ENCODE measurements at places on chromosomes 2 and 18. TPM values are rescaled to one million over a fixed set of nuclear protein-coding genes. Genes with fewer than 3 reads are reported as not detected.
A peak's percentile ranks its signal among the peaks of the same experiment; 100 is the strongest.

IL1RL1 gene
- total RNA-seq, result 0.29 TPM

DNA sequence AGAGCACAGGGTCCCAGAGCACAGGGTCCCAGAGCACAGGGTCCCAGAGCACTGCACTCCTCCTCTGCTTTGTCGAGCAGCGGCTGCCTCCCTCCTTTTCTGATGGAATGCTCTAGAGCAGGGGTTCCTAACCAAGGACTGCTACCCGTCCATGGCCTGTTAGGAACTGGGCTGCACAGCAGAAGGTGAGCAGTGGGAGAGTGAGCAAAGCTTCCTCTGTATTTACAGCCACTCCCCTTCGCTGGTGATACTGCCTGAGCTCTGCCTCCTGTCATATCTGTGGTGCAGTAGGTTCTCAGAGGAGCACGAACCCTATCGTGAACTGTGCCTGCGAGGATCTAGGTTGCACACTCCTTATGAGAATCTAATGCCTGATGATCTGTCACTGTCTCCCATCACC lies 33.1 kb upstream of the ADNP2 start:
- no peak for DNase-seq

- DNase-seq, result peak; percentile 82
Observed at GRCh38 chr2:231068525-231069222, 12.0 kb downstream of the PSMD1 start.

IL36RN gene
- not detected for total RNA-seq

GRCh38 chr2:165697748-165698443 lies 96.2 kb downstream of the GALNT3 start:
- DNase-seq, result no peak

GRCh38 chr2:144705328-144706245 lies 185.7 kb upstream of the ZEB2 start:
- DNase-seq, result no peak

- DNase-seq, result no peak
Observed at GRCh38 chr18:49617865-49618264, 56.0 kb downstream of the LIPG start.

DNA sequence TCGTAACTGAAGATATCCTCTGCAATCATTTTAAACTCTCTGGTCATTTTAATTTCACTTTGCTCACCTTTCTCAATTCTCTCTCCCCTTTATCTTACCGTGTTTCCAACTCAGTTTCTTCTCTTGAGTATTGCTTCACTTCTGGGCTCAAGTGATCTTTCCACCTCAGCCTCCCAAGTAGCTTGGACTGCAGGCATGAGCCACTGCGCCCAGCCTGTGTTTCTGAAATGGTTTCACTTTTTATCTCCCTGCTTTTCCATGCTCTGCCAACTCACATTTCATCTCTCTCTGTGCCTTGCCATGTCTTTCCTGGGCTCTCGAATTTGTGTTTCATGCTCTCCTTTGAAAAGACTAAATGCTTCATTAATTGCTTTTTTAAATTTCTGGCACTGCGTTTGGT lies 30.5 kb upstream of the TMEM131 start:
- DNase-seq, result no peak

ESCO1 gene
- 19.9 TPM for total RNA-seq

- DNase-seq, result no peak
Observed at GRCh38 chr2:63438181-63438580, 150.1 kb downstream of the WDPCP start.

GRCh38 chr2:48276626-48277025 lies 253.3 kb upstream of the STON1 start:
- no peak for DNase-seq

DNA sequence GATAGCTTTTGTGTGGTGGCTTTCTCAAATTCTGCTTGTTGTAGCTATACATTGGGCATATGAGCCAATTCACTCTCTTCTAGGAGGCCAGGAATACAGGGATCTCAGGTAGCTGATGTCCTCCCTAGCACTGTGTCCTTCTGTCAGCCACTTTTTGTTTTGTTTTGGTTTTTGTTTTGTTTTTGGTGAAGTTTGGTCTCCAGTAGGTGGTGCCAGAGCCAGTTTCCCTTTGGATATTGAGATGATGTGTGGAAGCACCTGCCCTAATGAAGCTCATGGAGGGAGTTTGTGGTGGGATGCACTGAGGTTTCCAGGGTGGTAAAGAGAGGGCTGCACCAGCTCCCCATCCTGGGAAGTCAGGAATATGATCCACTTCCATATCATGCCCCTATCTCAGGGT lies 100.5 kb upstream of the VWC2L start:
- DNase-seq, result no peak

DNA sequence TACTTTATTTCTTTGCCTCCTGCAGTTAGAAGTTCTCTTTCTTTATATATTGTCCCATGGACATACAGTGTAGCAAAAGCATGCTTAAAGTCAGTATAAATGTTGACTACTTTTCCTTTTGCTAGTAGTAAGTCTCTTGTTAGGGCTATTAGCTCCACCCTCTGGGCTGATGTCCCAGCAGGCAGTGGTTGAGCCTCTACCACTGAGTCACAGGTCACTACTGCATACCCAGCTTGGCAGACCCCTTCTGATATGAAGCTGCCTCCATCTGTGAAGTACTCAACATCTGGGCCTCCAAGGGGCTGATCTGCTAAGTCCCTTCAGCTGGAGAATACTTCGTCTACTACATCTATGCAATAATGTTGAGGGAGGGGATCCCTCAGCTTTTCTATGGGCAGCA lies 61.0 kb upstream of the SLC35G4 start:
- DNase-seq, result no peak

- DNase-seq, result no peak
Observed at GRCh38 chr2:74648009-74648443, at the start of gene M1AP. M1AP (minus strand) TSS chr2:74648330; CDS start chr2:74640275, 8,055 bp downstream.

- no peak for DNase-seq
Observed at GRCh38 chr2:179140571-179140970, 90.6 kb upstream of the CCDC141 start.

GRCh38 chr2:128105072-128105471 lies 14.1 kb downstream of the UGGT1 start:
- DNase-seq, result no peak

NDC80 gene
- total RNA-seq, result 2.2 TPM

DNA sequence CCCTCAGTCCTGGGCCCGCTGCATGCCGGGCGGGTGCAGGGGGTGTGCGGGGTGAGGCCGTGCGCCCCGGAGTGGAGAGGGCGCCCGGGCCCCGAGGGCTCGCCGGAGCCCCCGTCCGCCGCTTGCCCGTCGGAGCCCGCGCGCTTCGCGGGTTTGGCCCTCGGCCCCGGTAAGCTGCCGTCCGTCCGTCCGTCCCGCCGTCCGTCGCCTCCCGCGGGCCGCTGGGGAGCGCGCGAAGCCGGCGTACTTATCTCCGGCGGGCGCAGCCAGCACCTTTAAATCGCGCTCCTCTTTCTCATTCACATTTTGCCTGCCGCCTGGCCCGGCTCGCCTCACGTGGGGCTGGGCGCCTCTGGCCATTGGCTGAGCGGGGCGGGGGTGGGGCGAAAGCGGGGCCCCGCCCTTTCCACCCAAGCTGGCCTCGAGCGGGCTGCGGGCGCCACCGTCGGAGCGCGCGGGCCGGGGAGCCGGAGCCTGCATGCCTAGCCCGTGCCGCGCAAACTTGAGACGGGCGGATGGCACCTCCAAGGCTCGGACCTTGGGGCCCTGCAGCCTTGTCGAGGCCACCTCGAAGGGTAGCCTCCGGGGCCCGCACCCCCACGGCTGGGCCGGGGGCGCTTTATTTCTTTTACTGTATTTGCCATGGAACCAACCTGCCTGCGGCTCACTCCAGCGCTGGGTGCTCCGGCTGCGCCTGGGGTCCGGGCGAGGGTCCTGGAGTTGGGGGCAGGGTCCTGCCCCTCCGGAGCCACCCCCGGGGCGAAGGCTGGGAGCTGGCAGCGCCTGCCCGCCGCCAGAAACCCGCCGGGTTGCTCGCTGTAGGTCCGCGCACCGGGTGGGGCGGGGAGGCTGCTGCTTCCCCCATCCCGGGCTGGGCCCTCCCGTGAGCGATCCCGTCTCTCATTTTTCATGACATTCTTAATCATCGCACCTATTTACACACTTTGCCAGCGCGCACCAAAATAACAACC lies at the start of gene GBX2:
Gene GBX2, minus strand, starts transcription at position 277 of the 971 bp plus-strand sequence. CDS start 415 bp downstream, outside the sequence.
- DNase-seq, result peak; percentile 97

DNA sequence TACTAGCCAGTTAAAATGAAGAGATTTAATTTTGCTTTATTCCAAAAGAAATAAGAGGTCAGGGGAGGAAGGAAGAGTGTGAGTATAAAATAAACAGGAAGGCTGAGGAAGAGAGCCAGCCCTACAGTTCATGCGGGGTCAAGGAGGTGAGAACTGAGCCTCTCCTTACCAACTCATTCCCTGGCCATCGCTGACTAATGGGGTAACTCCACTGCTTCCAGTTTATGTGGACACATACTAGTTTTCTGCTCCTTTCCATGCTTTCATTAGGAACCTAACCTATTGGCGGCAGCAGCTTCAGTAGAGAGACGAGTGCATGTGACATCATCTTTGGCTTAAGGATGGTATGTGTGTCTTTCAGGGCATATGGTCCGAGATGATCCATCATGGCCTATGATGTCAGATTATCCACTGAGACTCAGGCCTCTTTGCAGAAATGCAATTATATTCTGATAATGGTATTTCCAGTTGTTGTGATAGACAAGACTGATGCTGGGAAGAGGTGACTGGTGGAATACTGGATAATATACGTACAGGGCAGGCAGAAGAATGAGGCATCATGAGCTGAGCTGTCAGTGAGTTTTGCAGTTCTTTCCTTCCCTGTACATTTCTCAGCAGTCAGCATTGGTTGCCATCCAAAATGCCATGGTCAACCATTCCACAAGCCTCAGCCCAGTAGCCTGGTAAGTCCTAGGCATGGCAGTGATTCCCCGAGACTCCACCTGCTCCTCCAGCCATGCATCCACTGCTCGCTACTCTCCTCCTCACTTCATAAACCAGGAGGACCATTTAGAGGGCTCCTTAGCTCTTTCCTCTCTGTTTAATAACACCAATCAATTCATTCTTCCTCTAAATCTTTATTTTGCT lies 184.6 kb upstream of the OSR1 start:
- peak; percentile 44 for DNase-seq

- peak; percentile 66 for DNase-seq
Observed at GRCh38 chr2:158969715-158970240, 1.3 kb downstream of the TANC1 start.

- DNase-seq, result no peak
Observed at GRCh38 chr2:141513853-141514252, 617.0 kb downstream of the LRP1B start.

DNA sequence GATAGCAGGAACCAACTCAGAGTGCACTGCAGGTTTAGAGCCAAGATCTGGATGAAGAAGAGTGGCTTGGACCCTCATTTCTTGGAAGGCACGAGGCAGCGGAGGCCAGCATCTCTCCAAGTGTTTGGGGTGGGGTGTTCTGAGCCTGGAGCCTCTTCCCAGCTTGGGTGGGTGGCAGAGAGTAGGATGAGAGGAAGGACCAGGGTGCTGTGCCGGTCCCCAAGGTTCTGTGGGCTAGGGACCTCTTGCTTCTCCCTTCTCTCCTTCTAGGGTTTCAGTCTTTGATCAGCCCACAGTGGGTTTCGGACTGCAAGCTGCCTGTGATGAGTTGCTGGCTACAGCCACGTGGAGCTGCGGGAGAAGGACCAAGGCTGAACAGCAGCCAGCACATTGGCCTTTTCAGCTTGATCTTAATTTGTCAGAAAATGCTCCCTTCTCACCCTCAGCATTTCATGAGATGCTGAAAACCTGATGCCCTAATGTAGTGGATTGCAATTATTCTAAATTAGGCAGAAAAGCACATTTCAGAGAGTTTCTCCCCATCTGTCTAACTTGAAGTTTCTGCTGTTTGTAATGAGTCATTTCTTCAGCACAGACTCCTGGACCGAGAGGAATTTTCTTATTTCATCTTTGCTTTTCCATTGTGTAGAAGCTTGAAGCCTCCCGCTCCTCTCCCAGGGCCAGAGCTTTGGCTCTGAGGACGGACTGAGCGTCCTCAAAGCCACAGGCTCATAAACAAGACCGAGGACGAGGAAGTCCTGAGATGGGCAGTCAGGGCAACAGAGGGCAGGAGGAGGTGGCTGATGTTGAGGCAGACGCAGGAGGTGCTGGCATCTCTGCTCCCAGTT lies 99.1 kb upstream of the HDAC4 start:
- DNase-seq, result peak; percentile 77

- no peak for DNase-seq
Observed at GRCh38 chr2:28515176-28515751, 19.4 kb downstream of the PLB1 start.

SPHKAP gene
- total RNA-seq, result not detected

DNA sequence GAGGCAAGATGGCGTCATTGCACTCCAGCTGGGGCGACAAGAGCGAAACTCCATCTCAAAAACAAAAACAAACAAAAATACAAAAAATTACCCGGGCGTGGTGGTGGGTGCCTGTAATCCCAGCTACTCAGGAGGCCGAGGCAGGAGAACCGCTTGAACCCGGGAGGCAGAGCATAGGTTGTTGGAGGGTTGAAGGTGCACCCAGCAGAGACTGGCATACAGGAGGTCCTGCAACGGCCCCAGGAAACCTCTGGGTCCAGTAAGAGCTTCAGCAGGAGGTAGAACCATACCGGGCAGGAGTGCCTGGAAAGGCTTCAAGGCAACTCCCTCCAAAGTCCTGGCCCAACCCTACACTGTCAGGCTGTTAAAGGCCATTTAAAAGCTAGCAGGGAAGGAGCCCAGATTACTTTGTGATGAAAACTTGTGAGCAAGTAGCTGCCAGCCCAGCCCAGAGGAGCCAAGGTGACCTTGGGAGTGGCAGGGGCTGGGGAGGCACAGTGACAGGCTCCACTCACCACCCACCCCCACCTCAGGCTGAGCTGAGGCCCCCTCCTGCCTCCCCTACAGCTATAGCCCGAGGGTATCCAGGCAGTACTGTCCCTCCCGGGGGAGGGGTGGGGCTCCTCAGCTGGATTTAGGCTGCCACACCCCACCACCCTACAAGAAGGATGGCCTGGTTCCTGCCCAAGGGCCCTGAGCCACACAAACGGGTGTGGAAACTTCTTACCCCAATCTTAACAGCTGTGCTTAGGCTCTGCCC lies 28.1 kb downstream of the TFCP2L1 start:
- no peak for DNase-seq

DNA sequence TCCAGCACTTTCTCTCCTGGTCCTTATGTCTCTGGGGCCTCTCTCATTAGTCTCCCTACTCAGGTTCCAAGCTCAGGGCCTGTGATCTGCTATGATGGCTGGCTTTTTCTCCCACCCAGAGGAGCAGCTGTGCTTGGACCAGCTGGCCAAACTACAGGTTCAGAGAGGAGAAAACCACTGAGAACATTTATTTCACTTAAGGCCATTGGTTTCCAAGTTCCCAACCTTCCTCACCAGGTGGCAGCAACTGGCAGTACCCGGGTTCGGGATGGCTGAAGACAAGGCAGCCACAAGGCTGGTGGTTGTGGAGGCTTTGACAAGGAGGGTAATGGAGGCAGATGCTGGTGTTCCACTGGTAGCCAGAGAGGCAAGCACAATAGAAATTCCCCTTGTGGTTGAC lies 29.9 kb upstream of the SELENOI start:
- no peak for DNase-seq

- DNase-seq, result no peak
Observed at GRCh38 chr18:32072321-32072720, 19.4 kb upstream of the RNF138 start.

- no peak for DNase-seq
Observed at GRCh38 chr18:65725251-65726050, 25.4 kb upstream of the CDH7 start.

TUBA3D gene
- not detected for total RNA-seq

- DNase-seq, result no peak
Observed at GRCh38 chr2:113162173-113162572, 11.6 kb upstream of the PSD4 start.

XDH gene
- under 0.01 TPM for total RNA-seq

All from osteoblast (primary cell).